ENCODE measurements at places on chromosomes 7 and 10.

GRCh38 chr10:665579-666091 is 23.8 kb downstream of the DIP2C start:
- DNase-seq, result peak; percentile 57

GRCh38 chr10:57785546-57785945 is 482.1 kb downstream of the IPMK start:
- no peak for DNase-seq

GRCh38 chr10:14010101-14010558 is 320.6 kb downstream of the FRMD4A start:
- no peak for DNase-seq

- no peak for DNase-seq
Measured at GRCh38 chr10:88478256-88478655, 104.9 kb downstream of the RNLS start.

- DNase-seq, result no peak
Measured at GRCh38 chr7:132105096-132105495, 471.2 kb downstream of the PLXNA4 start.

All from Panc1 (cell line).